Endothelial cell of coronary artery (primary cell): ENCODE measurements at places on chromosomes 2 and 18. TPM values are rescaled to one million over a fixed set of nuclear protein-coding genes. Genes with fewer than 3 reads are reported as not detected.

The IL36RN gene
- total RNA-seq, result not detected in 2 replicates

The GKN2 gene
- 0.18 TPM in 1 of 2 replicates, not detected in the other for total RNA-seq

The ASB18 gene
- not detected in 2 replicates for total RNA-seq

The RAMP1 gene
- 0.19 TPM in 1 of 2 replicates, not detected in the other for total RNA-seq

The RUFY4 gene
- not detected in 2 replicates for total RNA-seq

The C2orf78 gene
- total RNA-seq, result not detected in 2 replicates
